Activated naive CD4-positive, alpha-beta T cell treated with Interleukin-2 at 50 U/mL for 16 hours (primary cell): ENCODE measurements at places on chromosomes 2 and 18.

GRCh38 chr2:71064754-71065621 is 3.5 kb upstream of the NAGK start:
- no peak for DNase-seq

- no peak for DNase-seq
Measured at GRCh38 chr2:76839826-76840225, 682.4 kb downstream of the LRRTM4 start.

GRCh38 chr2:182038576-182038975 is 52.9 kb downstream of the PPP1R1C start:
- no peak for DNase-seq

DNA sequence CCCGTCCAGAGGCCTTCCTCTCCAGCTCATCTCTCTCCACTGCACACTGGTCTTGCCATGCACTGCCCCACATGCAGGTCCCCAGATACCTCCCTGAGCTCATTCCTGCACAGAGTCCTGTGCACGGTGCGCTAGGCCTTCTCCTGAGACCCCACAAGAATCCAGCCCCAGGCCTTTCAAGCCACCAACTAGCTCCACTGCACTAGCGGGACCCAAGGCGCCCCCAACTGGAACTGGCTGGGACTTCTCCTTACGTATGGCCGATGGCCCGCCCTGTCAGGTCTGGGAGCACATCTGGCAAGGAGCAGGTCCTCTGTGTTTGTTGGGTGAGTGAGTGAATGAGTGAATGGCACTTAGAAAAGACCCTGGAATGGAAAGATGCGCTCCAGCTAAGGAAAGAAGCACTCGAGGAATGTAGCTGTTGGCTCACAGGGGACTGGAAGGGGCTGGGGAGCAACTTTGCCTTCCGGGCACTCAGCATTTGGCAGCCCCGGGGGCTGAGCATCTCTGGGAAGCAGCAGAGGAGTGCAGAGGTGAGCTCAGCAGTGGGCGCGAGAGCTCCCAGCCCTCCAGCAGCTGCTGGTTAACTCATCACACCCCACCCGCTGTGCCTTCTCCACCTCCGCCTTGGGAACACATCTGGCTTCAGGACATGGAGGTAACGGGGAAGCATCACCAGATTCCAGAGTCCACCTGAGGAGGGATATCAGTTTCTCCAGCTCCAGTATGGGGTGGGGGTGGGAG is 223.1 kb downstream of the GLI2 start:
- DNase-seq = no peak

- no peak for DNase-seq
Measured at GRCh38 chr2:135030826-135031225, 16.4 kb downstream of the MAP3K19 start.

- DNase-seq = no peak
Measured at GRCh38 chr2:167784084-167784425, 463.3 kb downstream of the STK39 start.

- no peak for DNase-seq
Measured at GRCh38 chr2:50783111-50783510, 248.8 kb downstream of the NRXN1 start.

DNA sequence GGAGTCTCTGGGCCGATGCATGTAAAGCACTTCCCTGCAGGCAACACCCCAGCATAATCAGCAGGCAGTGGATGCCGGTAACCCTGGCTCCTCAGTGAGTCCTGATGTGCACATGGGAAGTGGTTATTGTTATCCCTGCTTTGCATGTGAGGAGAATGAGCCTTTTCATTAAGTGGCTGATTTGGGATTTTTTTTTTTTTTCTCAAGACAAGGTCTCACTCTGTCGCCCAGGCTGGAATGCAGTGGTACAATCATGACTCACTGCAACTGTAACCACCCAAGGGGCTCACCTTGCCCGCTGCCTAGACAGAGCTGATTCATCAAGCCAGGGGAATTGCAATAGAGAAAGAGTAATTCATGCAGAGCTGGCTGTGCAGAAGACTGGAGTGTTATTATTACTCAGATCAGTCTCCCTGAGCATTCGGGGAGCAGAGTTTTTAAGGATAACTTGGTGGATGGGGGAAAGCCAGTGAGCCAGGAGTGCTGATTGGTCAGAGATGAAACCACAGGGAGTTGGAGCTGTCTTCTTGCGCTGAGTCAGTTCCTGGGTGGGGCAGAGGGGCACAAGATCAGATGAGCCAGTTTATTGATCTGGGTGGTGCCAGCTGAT is 95.4 kb downstream of the SOCS6 start:
- no peak for DNase-seq

GRCh38 chr2:3665886-3666612 is 8.0 kb downstream of the ALLC start:
- DNase-seq = no peak

DNA sequence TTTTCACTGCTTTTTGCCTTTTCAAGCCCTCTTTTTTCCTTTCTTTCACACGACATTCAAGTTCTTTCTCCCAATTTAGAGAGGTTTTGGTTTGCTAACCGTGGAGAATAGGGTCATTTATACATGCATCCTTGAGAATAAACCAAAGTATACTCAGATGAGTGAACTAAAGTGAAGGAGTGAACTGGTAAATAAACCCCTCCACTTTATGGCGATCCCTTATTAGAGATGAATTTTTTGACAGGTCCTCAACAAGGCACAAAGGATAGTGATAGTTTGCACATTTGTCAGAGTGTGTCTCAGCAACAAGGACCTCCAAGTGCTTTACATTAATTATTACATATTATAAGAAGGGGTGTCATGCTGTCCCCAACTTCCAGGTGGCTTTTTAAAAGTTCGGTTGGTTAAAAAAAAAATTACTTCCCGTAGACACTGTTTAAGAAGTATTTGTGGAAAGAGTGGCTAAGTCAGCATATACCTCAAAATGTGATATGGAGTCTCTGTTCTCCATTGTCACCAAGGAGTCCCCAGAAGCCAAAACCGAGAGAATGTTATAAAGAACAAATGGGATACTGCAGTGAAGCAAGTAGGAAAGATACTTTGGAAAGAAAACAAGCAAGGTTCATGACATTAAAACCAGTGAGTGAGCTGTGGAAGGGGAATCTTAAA is 1.7 kb upstream of the SLC40A1 start:
- DNase-seq = no peak

GRCh38 chr2:230668939-230669303 is 43.7 kb upstream of the CAB39 start:
- no peak for DNase-seq

GRCh38 chr2:98507891-98508708 is 63.4 kb downstream of the INPP4A start:
- DNase-seq = no peak

DNA sequence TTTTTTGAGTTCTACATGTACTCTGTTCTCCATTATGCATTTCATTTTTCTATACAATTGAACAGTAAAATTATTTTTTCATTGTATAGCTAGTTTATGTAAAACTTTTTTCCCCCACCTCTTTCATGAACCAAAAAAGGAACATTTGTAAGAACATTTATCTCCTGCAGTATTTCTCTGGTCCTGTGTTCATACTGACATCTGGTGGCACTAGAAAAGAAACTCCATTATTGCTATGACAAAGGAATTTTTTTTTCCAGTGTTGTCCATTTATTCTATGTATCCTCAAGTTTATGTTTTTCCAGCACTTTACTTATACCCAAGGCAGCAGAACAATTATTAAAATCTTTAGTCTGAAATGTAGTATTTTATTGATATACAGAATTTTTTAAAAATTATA is 27.4 kb upstream of the CHAC2 start:
- no peak for DNase-seq

DNA sequence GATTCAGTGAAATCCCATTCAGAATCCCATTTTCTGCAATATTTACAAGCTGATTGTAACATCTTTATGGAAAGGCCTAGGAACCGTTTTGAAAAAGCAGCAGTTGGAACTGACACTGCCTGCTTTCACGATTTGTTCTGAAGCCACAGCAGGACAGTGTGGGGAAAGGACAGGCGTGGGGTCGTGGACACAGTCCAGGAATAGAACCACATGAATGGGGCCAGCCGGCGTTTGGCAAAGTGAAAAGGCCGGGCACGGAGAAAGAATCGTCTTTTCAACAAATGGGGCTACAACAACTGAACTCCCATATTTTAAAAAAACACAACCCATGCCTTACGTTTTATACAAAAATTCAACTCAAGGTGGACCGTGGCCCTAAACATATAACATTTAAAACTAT is 69.8 kb downstream of the SLC66A2 start:
- DNase-seq = no peak

- DNase-seq = no peak
Measured at GRCh38 chr2:19029655-19030054, 328.8 kb downstream of the OSR1 start.

DNA sequence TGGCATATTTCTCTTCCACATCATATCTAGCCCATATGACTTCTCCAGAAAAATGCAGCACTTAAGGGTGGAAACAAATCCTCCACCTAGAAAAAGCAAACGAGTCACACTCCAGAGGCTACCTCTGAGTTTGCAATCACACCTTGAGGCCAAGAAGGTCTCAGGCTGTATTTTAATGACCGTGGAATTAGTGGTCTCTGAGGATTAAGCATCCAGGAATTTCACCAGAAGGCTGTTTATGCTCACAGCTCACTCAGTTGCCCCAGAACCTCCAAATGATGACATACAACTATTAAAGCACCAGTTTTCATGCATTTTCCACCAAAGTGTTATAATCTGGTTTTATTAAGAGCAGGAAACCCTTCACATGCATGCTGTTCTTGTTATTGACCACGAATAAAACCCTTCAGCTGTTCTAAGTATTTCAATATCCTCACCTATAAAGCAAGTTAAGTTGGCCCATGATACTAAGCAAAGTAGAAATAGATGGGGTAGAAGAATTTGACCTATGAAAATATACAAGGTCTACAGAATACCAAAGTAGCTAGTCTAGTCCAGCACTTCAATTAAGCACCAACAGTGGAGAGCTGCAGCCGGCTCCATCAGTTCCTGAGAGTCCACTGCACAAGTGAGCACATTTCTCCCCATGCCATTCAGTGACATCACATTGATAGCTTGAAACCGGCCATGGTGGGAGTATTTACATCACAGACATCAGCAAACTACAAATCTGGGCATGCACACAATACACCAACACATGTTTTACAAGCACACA is 39.5 kb upstream of the SLC14A1 start:
- DNase-seq = no peak

- DNase-seq = no peak
Measured at GRCh38 chr2:36737131-36737750, 40.7 kb downstream of the VIT start.

DNA sequence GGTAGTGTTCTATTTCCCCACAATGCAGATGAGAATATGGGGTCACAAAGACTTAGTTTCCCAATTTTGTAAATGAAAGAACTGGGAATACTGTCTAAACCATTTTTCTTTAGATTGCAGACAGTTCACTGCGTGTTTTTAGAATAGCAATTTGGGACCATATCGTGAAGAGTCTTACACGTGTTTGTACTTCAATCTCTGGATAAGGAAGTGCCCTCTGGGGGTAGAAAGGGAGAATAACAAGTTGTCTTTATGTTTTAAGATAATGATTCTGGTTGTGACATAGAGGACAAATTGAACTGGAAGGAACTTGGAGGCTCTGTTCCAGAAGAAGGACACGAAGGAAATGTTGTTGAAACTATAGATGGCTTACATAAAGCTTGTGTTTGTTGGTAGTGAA is 457.7 kb downstream of the CBLN2 start:
- DNase-seq = no peak

- no peak for DNase-seq
Measured at GRCh38 chr2:107334306-107334705, 448.3 kb upstream of the ST6GAL2 start.

DNA sequence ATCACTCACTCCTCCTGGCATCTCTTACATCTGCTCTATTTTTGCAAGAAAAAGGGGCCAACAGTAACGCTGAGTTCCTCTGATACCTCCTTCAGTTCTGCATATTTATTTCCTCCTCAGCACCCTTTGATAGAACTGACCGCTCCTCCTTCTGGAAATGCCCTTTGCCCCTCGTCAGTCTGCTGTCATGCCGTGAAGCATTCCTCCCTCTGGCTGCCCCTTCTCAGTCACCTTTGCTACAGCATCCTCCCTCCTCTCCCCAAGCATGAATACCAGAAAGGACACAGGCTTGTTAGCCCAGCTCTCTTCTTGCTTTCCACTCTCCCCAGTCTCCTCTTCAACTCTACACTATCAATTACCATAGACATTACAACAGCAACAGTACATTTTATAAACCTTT is 135.4 kb downstream of the NBAS start:
- DNase-seq = no peak

- no peak for DNase-seq
Measured at GRCh38 chr2:239729681-239730566, 295.2 kb downstream of the NDUFA10 start.

DNA sequence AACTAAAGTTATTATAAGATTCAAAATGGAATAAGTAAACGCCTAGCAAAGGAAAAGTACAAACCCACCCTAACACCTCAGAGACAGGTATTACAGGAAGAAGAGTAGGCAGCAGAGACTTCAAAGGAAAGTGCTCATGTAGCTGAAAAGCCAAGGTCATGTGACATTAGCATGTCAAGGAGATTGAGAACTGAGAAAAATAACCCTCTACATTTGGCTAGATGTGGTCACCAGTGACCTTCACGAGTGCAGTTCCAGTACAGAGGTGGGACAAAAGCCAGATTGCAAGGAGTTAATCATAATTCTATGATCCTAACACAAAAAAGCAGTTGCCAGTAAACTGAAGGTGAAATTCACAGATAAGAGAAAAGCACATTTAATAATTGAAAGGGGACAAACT is 252.7 kb downstream of the ZEB2 start:
- DNase-seq = no peak

DNA sequence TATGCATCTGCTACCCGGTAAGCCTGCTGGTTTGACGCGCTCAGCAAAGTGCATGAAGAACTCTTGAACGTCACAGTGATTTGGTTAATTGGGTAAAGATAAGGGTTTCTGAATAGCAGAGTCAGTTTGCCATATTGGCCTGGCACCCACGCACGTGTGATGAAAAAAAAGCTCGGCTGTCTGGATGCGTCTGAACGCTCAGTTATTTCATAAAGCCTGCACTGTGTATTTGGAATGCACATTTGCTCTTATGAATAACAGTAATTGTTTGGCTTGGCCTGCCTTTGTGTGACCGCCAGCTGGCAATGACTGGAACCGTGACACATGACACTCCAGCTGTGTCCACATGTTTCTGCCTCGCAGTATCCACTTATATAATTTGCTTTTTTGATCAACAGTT is 129.2 kb upstream of the MEIS1 start:
- no peak for DNase-seq

- DNase-seq = peak; percentile 32
Measured at GRCh38 chr2:113692698-113693428, 63.6 kb downstream of the SLC35F5 start.

DNA sequence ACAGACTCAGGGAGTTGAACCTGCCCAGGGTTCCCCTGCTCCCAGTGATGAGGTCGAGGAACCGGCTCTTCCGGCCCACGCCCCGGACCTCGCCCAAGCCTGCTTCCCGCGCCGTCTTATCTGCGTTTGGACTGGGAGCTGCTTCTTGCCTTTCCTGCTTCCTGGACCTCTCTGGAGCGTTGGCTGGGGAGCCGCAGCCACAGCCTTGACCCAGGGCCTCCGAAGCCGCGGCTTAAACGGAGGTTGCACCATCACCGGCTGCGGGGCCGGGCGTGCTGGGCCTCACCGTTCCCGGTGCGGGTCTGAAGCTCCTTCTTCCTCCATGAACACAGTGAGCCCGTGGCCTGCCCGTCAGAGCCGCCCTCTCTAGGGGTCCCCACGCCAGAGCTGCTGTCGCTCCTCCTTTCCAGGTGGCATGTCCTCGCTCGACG is 13.3 kb downstream of the NTSR2 start:
- no peak for DNase-seq
